ENCODE measurements at places on chromosomes 1 and 21.

DNA sequence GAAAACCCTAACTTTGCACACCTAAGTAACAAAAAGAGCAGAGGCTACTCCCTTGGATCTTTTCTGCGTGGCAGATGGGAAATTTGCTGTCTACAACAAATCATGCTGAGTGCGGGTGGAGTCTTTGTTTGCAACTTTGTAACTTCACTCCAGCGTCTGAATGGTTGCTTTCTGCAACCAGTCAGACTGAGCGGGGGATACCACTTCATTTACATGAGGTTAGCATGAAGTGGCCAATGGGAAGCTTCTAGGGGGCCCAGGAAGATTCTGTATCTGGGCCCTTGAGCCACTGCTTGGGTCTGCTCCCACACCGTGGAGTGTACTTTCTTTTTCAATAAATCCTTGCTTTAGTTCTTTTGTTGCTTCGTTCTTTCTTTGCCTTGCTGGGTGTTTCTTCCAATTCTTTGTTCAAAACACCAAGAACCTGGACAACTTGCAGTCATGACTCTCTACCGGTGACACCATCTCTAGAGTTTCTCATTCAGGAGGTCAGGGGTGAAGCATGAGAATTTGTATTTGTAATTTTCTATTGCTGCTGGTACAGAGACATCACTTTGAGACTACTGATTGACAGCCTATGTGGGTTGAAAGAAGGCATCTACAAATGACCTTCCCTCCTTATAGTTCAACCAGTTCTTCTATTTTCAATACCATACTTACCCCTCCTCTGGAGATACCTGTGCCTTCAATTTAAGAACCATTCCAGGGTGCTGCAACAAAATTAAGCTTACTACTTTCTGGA, 55.8 kb upstream of the RC3H1 start:
- DNase-seq: no peak

DNA sequence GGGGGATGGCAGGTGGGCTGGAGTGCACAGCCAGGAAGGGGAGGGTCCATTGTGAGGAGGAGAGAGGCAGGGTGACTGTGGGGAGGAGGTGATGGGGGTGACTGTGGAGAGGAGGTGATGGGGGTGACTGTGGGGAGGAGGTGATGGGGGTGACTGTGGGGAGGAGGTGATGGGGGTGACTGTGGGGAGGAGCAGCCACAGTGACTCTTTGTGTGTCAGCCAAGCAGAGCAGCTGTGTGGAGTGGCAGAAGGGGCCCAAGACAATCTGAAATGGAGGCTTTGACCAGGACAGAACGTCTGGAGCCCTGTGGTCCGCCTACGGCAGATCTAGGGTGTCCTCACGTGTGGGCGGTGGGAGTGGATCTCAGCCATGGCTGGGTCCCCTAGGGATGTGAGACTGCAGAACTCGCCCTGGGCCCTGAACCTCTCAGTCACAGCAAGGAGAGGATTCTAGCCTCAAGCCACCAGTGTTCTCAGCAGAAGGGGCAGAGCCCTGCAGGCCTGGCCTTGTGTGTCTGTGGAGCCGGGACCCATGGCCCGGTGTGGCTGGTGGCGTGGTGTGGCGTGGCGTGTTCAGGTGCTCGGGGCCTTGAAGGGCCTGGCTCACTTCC, 81.5 kb downstream of the OBSCN start:
- no peak for DNase-seq

DNA sequence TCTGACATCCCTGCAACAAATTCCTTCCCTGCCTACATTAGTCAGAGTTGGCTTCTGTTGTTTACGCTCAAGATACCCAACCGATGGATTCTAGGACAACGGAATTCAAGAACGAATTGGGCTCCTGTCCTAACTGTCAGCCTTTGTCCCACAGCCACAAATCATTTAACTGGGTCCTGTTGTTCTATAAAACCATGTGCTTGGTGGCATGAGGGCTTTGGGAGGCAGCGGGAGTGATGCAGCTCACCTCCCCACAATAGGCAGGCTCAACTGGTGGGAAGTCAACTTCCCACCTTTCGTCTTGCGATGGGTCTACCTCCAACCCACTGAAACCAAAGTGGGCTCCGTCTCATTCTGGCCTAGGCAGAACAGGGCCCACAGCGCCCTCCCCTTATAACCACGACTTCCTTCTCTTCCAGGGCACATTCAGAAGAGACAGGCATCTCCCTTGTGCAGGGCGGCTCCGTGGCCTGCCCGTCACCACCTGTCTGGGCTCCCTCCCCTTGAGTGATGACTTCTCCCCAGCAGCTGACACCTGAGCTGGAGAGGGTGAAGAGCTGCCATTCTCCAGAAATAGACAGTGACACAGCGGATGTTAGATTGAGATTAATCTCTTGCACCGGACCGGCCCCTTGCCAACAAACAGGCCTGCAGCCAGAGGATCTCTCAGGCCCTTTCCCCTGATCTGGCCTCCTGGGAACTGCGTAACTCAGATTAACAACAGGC, 26.5 kb downstream of the LRRC38 start:
- no peak for DNase-seq

DNA sequence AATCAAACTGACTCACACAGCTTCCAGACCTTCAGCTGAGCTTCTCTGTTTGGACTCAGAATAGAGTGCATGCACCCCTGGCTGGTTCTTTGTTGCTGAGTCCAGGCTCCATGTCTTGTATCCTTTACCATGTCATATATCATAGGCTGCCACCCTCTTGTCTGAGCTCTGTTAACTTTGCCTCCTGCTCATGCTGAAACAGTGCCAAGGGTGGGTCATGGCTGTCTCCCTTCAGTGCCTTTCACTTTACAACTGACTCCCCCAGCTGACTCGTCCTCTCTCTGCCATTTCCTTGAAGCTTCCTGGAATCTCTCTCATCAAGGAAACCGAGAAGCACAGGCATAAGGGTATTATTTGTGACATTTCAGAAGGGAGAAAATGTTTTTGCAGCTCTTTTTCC, 885.3 kb downstream of the TTLL7 start:
- DNase-seq: no peak

- no peak for DNase-seq
Measured at GRCh38 chr1:116785006-116785405, 30.8 kb downstream of the CD2 start.

GRCh38 chr1:219837274-219837993, 90.9 kb downstream of the SLC30A10 start:
- no peak for DNase-seq

DNA sequence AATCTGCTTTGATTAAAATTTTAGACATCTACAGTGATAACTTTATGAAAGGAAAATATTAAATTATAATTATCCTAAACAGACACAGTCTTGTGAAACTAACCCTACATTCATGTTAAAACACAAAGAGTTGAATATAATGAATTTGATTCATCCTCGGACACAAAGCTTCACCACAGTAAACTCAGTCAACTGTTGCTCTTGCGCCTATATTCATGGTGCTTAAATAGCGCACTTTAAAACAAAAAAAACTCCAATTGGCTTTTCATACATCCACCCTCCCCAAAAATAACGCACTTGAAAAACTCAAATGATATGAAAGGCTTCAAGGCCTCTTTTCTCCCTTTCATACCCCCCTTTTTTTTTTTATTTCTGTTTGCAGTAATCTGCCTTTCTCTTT, 260.3 kb downstream of the FAF1 start:
- no peak for DNase-seq

DNA sequence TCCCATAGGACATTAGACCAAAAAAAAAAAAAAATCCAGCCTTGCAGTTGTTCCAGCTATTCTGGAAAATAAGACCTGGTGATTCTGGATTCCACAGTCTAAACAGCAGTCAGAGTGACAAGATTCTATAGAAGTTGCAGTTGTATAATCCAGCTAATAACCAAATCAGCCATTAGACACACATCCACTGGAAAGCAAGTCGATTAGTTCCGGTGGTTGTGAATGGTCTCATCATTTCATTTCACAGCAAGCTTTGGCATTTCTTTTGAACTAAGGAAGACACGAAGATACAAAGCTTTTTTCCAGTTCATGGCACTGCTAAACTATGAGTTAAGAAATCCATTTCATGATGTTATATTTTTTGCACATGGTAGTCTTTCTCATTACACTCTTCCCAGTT, 54.4 kb upstream of the FAM89A start:
- no peak for DNase-seq

GRCh38 chr21:42392731-42393442, 3.0 kb downstream of the TMPRSS3 start:
- no peak for DNase-seq

- DNase-seq: no peak
Measured at GRCh38 chr1:151583796-151584195, 28.1 kb upstream of the SNX27 start.
